Activated naive CD4-positive, alpha-beta T cell (primary cell): ENCODE measurements at places on chromosomes 5 and 9.

- DNase-seq, result no peak
These were observed 8.1 kb downstream of the MCIDAS start for GRCh38 chr5:55218967-55219366.

- no peak for DNase-seq
These were observed 4.7 kb upstream of the GBGT1 start for GRCh38 chr9:133168432-133168831.

- no peak for DNase-seq
These were observed 194.0 kb downstream of the RFX3 start for GRCh38 chr9:3331801-3332200.

- no peak for DNase-seq
These were observed 27.6 kb upstream of the CDKN2AIPNL start for GRCh38 chr5:134439210-134439654.

- DNase-seq, result no peak
These were observed 988.3 kb downstream of the TLE1 start for GRCh38 chr9:80701061-80701460.

- no peak for DNase-seq
These were observed 9.7 kb downstream of the ICE1 start for GRCh38 chr5:5432020-5432707.

DNA sequence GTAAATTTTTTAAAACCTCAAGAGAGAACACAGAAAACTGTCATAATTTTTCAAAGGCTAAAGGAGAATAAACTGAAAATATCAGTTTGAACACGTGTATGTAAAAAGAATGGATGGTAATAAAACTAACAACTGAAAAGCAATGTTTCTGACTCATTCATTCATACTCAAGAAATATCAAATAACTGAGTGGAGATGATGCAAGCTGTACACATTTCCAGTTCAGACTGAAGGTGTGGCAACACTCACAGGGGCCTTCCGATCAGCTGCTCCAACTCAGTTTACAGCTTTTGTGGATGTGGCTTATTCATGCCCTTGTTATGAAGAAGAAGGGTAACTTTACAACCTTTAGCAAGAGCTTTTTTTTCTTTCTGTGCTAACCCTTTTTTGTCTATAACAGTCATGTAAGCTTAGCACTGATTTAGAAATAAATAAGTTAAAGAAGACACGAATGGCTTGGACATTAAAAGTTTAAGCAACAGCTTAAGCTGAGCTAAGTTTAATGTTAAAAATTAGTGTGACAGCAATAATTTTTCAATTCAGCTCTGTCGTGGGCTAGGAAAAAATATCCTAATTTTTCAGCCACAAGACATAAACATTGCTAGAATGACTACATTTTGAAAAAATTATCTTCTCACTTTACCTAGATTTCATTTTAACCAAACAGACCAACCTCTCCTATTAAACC is 453.5 kb downstream of the RAB3C start:
- peak; percentile 18 for DNase-seq

- no peak for DNase-seq
These were observed 14.9 kb upstream of the CTXN3 start for GRCh38 chr5:127634007-127634406.

DNA sequence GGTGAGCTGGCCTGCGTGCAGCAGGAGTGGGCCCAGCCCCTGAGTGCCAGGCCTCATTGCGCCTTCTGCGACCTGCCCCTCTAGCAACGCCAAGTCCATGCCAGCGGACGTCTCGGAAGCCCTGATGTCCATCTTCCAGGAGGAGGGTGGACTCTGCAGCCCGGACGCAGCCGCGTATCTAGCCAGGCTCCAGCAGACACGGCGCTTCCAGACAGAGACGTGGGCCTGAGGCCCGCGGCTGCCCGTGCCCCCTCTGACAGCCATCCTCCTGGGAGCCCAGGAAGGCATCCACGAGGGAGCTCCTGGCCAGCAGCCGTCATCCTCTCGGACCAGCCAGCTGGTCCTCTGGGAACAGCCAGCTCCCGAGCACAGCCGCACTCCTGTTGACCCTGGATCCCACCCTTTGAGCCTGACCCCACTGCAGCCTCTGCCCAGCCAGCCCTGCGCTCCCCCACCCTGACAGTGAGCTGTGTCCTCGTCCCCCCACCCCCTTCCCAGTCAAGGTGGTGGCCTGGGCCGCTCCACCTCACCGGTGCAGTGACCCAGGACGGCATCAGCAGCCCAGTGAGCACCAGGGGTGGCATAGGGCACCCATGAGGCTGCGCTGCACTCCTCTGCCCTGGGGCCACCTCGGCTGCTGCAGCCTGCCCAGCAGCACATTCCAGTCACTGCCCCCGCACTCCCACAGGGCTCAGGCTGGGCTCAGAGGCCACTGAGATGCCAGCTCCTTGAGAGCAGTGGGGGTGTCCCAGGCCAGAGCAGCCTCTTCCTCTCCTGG is 5.7 kb downstream of the RNF208 start:
- no peak for DNase-seq

GRCh38 chr9:14314424-14314928 is 535 bp upstream of the NFIB start:
- no peak for DNase-seq

DNA sequence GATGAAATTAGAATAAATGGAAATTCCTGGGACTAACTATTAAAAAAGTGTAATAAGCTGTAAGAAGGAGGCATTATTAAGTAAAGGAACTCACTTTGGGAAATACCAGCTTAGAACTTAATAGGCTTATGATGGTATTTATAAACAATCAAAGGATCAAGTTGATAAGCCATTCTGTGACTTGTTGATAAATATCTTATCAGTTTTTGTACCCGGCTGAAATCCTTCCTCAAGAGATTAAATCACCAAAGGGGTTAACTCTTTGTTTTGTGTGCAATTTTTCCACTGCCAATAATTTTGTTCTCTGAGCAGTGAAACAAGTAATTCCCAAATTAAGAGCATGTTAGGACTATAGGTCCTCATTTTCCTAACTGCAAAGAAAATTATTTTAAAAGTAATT is 70.7 kb upstream of the BDP1 start:
- DNase-seq, result no peak

- DNase-seq, result no peak
These were observed 6.2 kb downstream of the RBM22 start for GRCh38 chr5:150694612-150695011.

DNA sequence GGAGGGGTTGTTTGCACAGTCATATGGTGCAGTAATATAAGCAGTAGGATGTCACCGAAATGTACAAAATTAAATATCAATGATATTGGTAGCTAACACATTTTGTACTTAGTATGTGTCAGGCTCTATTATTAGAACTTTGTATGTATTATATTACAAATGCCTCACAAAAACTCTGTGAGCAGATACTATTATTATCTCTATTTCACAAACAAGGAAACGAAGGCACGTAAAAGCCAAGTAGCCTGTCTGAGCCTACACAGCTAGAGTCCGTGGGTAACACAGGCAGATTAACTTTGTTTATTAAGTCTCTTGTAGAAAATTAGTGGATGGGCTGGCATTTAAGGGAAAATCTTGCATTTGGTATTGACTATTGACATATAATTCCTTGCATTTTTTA is 284.3 kb upstream of the DAB2 start:
- DNase-seq, result no peak

DNA sequence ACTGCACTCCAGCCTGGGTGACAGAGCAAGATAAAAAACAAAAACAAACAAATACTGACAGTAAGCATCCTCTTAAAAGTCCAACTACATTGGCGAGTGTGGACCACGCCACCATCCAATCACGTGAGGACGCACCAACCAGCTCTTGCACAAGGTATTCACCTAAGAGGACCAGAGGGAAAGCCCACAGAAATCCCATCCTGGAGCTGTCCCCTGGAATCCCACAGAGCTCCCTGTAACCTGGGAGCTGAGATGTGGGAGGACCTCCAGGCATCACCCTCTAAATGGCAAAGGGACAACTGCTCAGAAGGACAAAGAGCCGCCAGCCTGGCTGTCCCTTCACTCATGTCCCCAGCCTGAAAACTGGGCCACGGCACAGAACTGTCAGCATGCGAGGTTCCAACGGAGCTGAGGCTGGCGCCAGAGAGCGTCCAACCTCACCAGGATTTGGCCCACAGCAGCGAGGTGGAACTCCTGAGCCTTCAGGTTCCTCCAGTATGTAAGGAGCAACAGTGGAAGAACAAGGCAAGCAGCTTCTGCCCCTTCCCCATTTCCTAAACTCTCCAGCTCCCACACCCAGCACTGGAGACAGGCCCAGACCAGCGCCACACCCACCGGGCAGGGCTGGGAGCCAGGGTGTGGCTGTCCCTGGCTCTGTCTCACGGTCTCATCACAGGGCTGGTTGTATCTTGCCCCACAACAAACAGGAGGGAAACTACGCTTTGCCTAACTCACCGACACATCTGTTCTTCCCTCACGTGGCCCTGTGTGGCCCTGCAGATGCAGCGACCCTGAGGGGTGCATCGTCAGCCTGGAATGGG is 15.2 kb downstream of the IPPK start:
- no peak for DNase-seq

GRCh38 chr5:75340714-75341478 is 3.9 kb downstream of the HMGCR start:
- DNase-seq, result no peak

GRCh38 chr5:7970816-7971215 is 101.9 kb downstream of the MTRR start:
- DNase-seq, result no peak

- no peak for DNase-seq
These were observed 2.5 kb upstream of the HSPB3 start for GRCh38 chr5:54453046-54453445.

DNA sequence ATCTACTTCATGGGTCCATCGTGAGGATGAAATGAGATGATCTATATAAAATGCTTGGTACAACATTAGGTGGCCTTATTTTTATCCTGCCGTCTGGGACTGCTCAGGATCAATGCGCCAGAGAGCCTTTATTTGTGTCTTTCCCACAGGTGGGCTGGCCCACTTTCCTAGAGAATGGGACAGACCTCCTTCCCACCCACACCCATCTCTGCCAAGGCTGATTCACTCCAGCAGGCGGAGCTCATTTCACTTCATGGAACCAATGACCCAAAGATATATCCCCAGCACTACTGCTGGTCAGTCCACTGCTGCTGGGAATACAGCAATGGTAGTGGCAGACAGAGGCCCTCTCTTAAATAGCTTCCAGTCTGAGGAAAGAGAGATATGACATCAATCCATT is 35.7 kb downstream of the TGFBI start:
- no peak for DNase-seq

DNA sequence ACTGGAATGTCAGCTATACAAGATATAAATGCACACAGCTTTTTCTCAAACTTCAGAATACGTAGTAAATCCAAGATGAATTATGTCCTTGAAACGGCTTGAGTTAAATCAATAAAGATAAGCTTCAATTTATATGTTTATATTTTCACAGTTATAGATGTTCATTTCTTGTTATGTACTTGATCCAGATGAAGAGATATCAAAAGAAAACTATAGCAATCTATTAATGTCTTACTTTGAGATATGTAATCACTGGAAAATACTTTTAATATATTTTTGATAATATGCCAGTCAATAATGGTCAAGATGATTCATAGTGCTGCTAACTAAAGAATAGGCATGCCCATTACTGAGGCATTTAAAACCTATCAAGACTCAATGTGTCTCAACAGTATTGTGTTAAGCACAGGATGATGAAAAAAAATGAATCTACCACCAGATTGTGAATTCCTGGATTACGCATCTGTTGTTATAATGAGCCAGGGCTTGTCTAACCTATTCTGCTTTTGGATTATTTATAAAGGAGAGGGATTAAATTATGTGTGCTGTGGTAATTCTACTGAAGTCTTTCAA is 372.6 kb upstream of the PRR16 start:
- DNase-seq, result no peak

DNA sequence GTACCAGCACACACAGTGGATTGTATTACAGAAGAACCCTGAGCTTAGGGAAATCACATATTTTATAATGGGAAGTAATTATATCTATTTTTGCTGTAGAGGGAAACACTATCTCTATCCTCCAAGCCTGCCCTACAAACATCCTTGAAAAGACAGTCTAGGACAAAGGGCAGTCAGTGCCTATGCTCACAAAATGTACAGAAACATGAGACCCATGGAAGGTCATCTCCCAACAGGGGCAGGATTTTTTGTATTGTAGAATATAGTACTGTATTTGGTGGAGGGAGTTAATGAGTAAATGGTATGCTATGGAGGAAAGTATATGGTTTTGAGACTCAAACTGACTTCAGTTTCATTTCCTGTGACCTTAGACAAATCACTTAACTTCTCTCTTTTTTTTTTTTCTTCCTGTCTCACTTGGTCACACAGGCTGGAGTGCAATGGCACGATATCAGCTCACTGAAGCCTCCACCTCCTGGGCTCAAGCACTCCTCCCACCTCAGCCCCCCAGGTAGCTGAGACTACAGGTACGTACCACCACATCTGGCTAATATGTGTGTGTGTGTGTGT is 5.8 kb upstream of the RAB14 start:
- DNase-seq, result no peak

DNA sequence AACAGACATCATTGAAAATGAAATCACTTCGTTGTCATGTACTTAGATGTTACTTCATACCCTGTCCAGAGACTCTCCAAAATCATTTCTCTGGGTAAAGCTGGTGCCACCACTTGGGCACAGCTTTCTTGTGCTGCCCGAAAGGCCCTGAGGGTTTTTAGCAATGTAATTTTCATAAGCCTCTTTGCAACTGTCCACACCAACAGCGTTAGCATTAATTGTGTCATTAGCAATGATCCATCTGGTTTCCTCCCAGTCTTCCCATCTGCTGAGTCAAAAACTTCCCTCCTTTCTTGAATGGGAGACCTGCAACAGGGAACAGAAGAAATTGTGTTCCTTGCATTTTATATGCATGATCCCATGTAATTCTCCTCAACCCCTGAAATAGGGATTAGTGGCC is 8.6 kb upstream of the MSX2 start:
- no peak for DNase-seq
